ENCODE measurements at places on chromosomes 7 and 10.
A peak's percentile ranks its signal among the peaks of the same experiment; 100 is the strongest.

DNA sequence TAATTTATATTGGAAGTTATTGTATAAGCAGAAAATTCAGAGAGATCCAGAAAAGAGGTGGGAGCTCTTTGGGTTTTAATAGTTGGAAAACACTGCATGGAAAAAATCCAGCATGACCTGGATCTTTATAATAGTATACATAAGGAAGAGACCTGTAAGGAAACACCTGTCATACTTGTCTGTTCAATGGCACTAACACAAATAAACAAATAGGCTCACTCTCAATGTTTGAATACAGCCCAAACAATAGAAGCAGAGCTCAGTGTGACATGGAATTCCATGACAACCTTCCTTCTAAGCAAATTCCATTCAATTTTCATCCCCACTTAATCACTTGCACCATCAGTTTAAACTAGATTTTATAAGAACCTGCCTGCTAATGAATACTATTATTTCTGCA is 31.7 kb downstream of the CISD1 start:
- H3K27me3 ChIP-seq: no peaks in the 10 kb centered on the region
- DNase-seq: no peak
- no peaks in the 10 kb centered on the region for H3K36me3 ChIP-seq
- H3K4me1 ChIP-seq: no peaks in the 10 kb centered on the region
- no peak overlapping the region for H3K4me3 ChIP-seq
- H3K27ac ChIP-seq: no peak overlapping the region

DNA sequence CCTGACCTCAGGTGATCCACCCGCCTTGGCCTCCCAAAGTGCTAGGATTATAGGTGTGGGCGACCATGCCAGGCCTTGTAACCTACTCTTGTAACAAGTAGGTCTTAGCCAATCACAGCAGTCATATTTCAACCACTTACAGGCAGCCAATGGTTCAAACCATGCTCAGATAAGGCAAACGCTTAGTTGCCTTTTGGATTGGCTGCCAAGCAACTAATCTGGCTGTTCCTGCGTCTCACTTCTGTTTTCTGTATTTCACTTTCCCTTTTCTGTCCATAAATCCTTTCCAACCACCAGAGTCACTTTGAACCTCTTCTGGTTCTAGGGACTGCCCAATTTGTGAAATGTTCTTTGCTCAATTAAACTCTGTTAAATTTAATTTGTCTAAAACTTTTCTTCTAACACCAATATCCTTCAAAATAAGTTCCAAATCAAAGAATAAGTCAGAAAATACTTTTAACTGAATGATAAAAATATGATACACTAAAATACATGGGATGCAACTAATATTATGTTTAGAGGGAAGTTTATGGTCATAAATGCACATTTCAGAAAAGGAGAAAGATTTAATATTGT is 19.1 kb upstream of the PRF1 start:
- DNase-seq: no peak
- no peaks in the 10 kb centered on the region for H3K27me3 ChIP-seq
- no peak overlapping the region for H3K27ac ChIP-seq
- H3K4me1 ChIP-seq: no peaks in the 10 kb centered on the region
- H3K4me3 ChIP-seq: no peak overlapping the region

DNA sequence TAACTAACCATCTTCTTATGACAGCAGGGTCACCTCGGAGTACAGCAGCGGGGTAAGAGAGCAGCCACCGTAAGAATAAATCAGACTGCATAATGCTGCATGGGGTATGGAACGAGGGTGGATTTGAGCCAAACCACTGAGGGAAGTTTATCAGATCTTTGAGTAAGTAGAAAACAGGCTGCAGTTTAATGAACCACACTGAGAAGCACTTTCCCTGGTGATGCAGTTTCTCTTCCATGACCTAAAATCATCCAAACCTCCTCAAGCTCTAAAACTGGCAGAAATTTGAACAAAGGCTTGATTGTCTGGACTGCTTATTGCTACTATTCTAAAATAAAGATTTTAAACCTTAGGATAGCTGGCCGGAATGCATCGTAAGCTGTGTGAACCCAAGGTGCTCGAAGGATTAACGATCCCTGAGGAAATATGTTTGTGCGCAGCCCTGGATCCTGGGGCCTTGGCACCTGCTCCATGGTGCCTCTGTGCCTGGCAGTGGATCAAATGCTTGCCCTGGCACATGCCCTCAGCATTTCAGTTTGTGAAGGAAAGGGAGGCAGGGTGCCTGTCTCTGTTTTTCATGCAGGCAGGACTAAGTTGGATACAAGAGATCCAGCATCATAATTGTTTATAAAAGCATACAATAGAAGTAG is 322.7 kb downstream of the LHFPL3 start:
- no peak for DNase-seq

DNA sequence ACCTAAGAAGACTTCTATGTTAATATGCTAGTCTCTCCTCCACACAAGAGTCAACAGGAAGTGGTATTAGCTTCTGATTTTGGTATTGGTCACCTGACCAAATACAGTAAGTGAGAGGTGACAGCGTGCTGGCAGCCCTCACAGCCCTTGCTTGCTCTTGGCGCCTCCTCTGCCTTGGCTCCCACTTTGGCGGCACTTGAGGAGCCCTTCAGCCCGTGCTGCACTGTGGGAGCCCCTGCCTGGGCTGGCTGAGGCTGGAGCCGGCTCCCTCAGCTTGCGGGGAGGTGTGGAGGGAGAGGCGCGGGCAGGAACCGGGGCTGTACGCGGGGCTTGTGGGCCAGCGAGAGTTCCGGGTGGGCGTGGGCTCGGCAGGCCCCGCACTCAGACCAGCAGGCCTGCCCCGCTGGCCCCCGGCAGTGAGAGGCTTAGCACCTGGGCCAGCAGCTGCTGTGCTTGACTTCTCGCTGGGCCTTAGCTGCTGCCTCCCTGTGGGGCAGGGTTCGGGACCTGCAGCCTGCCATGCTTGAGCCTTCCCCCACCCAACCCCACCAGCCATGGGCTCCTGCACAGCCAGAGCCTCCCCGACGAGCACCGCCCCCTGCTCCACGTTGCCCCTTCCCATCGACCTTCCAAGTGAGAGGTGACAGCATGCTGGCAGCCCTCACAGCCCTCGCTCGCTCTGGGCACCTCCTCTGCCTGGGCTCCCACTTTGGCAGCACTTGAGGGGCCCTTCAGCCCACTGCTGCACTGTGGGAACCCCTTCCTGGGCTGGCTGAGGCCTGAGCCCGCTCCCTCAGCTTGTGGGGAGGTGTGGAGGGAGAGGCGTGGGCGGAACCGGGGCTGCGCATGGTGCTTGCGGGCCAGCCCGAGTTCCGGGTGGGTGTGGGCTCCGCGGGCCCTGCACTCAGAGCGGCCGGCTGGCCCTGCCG is 4.2 kb upstream of the ACSL5 start:
- H3K27ac ChIP-seq: no peak overlapping the region
- no peaks in the 10 kb centered on the region for H3K27me3 ChIP-seq
- H3K36me3 ChIP-seq: no peaks in the 10 kb centered on the region
- DNase-seq: no peak

- H3K27ac ChIP-seq: no peak overlapping the region
- H3K36me3 ChIP-seq: no peaks in the 10 kb centered on the region
- H3K4me3 ChIP-seq: no peak overlapping the region
- no peaks in the 10 kb centered on the region for H3K27me3 ChIP-seq
- no peaks in the 10 kb centered on the region for H3K4me1 ChIP-seq
- DNase-seq: no peak
Observed at GRCh38 chr7:67653856-67654454, 657.3 kb downstream of the TYW1 start.

- DNase-seq: no peak
- H3K27me3 ChIP-seq: no peaks in the 10 kb centered on the region
- no peak overlapping the region for H3K4me3 ChIP-seq
Observed at GRCh38 chr10:18684953-18685352, 25.7 kb downstream of the ARL5B start.

GRCh38 chr7:99362801-99363200 is 11.7 kb upstream of the ARPC1B start:
- H3K36me3 ChIP-seq: peaks cover 79% of the 10 kb centered on the region
- no peaks in the 10 kb centered on the region for H3K27me3 ChIP-seq
- H3K4me3 ChIP-seq: no peak overlapping the region
- H3K4me1 ChIP-seq: no peaks in the 10 kb centered on the region
- DNase-seq: no peak

GRCh38 chr10:117797296-117797695 is 249.4 kb downstream of the RAB11FIP2 start:
- H3K27ac ChIP-seq: no peak overlapping the region
- no peaks in the 10 kb centered on the region for H3K4me1 ChIP-seq
- H3K4me3 ChIP-seq: no peak overlapping the region
- no peak for DNase-seq
- H3K36me3 ChIP-seq: no peaks in the 10 kb centered on the region
- H3K27me3 ChIP-seq: no peaks in the 10 kb centered on the region

- DNase-seq: peak; percentile 50
- H3K27me3 ChIP-seq: no peaks in the 10 kb centered on the region
- peak overlapping the region; percentile 99 for H3K4me3 ChIP-seq
- H3K27ac ChIP-seq: peak overlapping the region; percentile 91
- H3K4me1 ChIP-seq: peaks cover 5% of the 10 kb centered on the region
Observed at GRCh38 chr10:114821915-114822443, 399 bp downstream of the FHIP2A start.

GRCh38 chr7:55570218-55570873 is 2.0 kb downstream of the VOPP1 start:
- no peak for DNase-seq
- peaks cover 5% of the 10 kb centered on the region for H3K27me3 ChIP-seq
- H3K4me3 ChIP-seq: peak overlapping the region; percentile 96
- H3K36me3 ChIP-seq: peaks cover 3% of the 10 kb centered on the region
- H3K4me1 ChIP-seq: peaks cover 50% of the 10 kb centered on the region

DNA sequence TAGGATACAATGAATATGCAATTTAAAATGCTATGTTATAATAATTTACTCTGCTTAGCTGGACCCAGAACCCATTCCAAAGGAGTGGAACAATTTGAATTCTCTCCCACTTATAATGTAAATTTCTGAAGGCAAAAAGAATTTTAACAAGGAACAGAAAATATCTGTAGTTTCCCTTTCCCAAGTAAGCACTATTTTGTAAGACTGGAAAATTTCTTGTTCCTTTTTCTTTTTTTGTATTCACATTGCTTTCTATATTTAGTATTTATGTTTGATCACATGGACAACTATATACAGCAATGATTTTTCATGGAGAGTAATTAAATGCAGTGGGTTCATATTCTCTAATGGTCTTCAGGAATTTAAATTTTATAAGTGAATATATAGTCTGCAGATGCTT is 127.4 kb downstream of the GPR85 start:
- no peak overlapping the region for H3K4me3 ChIP-seq
- no peaks in the 10 kb centered on the region for H3K36me3 ChIP-seq
- H3K4me1 ChIP-seq: no peaks in the 10 kb centered on the region
- no peaks in the 10 kb centered on the region for H3K27me3 ChIP-seq
- DNase-seq: no peak

DNA sequence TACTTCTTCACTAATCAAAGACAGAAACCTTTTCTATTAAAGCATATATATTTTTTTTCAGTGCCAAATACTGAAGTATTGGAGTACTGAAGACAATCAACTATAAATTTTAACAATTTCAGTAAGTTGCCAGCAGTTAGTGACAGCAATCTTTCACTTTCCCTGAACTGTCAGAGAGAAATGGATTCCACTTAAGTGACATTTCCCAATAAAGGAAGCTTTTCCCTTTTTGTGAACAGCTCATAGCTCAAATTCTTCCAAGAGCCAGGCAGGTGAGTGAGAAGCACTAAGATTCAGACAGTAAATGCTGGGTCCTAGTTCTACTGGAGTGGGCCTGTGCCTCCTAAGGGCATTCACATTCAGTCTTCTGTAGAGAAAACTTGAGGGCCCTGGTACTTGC is 142.0 kb downstream of the SRPK2 start:
- no peak overlapping the region for H3K4me3 ChIP-seq
- H3K36me3 ChIP-seq: no peaks in the 10 kb centered on the region
- DNase-seq: no peak
- H3K27ac ChIP-seq: no peak overlapping the region

DNA sequence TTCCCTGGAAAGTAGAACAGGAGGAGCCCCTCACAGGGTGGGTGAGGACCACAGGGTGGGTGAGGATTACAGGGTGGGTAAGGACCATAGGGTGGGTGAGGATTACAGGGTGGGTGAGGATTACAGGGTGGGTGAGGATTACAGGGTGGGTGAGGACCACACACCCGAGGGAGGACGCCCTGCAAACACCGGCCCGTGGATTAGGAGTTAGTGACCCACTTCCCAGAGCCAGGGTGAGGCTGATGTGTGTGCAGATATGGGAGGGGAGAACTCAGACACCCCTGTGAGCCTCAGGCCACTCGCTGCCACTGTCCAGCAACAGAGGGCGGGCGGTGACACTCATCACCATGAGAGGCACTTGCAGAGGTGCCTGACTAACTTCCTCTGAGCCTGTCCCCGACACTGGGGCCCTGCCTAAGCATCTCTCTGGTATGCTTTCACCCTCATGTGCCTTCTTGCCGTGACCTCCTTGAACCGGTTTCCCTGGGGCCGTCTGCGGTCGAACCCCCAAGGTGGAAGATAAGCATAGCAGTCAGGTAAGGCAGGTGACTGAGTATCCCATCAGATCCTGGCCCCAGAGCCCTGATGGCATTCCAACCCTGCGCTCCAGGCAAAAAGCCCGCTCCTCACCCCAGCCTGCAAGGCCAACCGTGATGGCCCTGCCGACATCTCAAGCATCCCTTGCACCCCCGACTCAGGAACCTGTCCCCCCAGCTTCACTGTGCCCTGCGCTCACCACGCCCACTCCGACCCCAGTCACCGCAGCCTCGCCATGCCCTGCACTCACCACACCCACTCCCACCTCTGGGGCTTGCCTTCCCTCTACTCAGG is 74.1 kb downstream of the FAM53B start:
- DNase-seq: no peak
- no peak overlapping the region for H3K4me3 ChIP-seq
- H3K4me1 ChIP-seq: peaks cover 90% of the 10 kb centered on the region
- no peak overlapping the region for H3K27ac ChIP-seq
- peaks cover 70% of the 10 kb centered on the region for H3K36me3 ChIP-seq
- no peaks in the 10 kb centered on the region for H3K27me3 ChIP-seq

GRCh38 chr7:33814936-33815335 is 90.4 kb upstream of the BMPER start:
- peak overlapping the region; percentile 51 for H3K27ac ChIP-seq
- no peaks in the 10 kb centered on the region for H3K4me1 ChIP-seq
- no peaks in the 10 kb centered on the region for H3K27me3 ChIP-seq
- DNase-seq: no peak
- no peak overlapping the region for H3K4me3 ChIP-seq

GRCh38 chr10:89367529-89367928 is 10.3 kb upstream of the IFIT1B start:
- H3K36me3 ChIP-seq: no peaks in the 10 kb centered on the region
- DNase-seq: no peak
- no peak overlapping the region for H3K27ac ChIP-seq
- H3K4me1 ChIP-seq: peaks cover 3% of the 10 kb centered on the region
- no peaks in the 10 kb centered on the region for H3K27me3 ChIP-seq

GRCh38 chr10:32373496-32373895 is 26.5 kb upstream of the EPC1 start:
- peaks cover 14% of the 10 kb centered on the region for H3K36me3 ChIP-seq
- DNase-seq: no peak
- no peak overlapping the region for H3K4me3 ChIP-seq

DNA sequence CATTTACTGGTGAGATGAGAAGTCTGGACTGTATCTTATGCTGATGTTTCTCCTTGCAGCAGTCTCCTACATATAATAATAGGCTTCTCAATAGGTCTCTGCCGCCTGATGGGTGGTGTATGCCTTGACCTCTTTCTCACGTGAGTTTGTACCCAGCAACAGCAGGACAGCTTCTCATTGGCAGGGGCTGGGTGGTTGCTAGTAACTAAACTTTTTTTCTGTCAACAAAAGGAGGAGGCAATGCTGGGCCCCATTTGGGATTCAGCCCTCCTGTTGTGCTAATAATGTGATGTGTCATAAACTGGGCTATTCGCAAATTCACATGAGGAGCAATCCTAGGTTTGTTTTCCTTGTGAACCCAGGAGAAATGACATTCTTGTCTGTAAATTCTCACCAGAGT is 533.6 kb downstream of the GATA3 start:
- H3K27ac ChIP-seq: no peak overlapping the region
- H3K27me3 ChIP-seq: no peaks in the 10 kb centered on the region
- H3K36me3 ChIP-seq: no peaks in the 10 kb centered on the region
- no peak for DNase-seq
